Naive thymus-derived CD8-positive, alpha-beta T cell (primary cell): ENCODE measurements at places on chromosomes 1 and 21.

DNA sequence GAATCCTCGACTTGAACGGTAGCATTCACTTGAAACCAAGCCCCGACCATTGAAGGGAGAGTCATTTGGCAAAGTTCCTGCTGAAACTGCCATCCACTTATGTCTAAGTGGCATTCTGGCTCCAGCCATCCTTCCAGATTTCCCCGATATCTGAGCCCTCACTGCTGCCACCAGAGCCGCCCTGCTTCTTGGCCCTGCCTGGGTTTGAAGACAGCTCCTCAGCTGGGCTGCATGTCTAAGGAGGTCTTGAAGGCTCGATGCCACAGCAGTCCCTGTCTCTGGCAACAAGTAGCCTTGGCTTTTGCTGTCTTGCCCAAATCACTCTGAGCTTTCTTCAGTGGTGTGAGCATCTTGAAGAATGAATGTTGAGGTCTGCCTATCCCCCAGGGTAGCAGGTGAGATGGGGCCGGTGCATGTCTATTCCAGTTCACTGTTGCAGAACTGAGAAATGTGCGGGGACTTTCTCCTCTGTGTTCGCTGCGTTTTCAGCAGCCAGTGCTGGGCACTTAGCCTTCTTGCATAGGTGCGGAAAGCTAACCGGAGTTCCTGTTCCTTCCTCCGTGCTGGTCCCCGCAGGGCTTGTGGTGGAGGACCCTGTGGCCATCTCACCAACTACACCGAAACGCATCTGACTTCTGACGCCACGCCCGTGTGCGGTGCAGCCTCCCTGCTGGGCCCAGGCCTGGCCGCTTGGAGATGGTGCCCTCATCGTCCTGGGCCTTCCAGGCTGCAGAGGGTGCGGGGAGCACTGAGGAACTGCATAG, 29.2 kb downstream of the MAN1C1 start:
- peak; percentile 3 for DNase-seq

DNA sequence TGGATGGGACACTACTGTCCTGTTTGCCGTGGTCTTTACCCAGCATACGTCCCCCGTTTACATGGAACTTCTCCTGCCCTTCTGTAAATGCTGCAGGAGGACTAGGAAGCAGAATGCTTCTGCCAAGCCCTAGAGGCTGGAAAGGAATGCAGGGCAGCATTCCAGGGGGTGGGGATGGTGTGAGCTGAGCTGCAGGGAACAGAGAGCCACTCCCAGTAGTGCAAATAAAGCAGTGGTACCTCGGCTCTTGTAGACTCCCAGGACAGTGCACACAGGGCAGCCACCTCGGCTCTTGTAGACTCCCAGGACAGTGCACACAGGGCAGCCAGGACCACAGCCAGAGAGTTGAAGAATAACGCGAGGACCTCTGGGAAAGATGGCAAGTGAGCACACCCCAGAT, 35.4 kb downstream of the PTPRU start:
- no peak for DNase-seq

DNA sequence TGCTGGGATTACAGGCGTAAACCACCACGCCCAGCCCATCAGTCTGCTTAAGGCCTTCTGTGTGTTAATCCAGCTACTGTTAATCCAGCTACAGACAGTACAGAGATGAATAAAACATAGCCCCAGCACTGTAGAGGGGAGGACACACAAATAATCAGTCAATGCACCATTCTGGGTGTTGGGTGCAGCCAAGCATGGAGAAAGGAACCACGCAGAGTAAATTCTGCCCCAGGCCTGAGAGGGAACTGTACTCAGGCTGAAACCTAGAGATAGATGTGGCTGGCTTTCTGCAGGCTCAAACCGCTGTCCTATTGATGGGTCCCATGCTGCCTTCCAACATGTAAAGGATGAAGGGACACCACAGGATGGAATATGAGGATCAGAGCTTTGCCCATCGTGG, 136.8 kb upstream of the IGSF21 start:
- no peak for DNase-seq

- DNase-seq: peak; percentile 7
These were observed 3.5 kb upstream of the KRTAP27-1 start for GRCh38 chr21:30340714-30341573.

DNA sequence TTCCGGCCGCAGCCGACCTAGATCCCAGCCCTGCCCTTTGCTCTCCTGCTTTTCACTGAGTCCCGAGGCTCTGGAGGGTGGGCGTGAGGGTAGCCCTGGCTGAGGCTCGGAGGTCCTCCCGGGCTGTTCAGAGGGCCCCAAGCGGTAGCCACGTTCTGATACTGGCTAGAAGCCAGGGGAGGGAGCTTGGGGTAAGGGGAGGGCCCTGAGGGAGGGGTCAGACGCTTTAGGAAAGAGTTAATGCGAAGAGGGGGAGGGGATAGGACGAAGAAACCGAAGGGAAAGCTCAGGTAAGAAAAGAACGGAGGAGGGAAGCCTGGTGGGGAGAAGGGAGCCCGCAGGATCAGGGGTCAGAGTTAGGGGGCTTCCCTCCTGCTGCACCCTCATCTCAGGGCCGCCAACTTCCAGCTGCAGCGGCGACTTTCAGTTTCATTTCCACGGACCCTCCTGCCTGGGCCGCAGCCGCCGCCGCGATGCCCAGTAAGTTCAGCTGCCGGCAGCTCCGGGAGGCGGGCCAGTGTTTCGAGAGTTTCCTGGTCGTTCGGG, at the start of gene MOV10:
TSS of gene MOV10 (plus strand) at position 220 of the 546 bp plus-strand sequence. CDS start at position 474, 254 bp downstream.
- peak; percentile 58 for DNase-seq

DNA sequence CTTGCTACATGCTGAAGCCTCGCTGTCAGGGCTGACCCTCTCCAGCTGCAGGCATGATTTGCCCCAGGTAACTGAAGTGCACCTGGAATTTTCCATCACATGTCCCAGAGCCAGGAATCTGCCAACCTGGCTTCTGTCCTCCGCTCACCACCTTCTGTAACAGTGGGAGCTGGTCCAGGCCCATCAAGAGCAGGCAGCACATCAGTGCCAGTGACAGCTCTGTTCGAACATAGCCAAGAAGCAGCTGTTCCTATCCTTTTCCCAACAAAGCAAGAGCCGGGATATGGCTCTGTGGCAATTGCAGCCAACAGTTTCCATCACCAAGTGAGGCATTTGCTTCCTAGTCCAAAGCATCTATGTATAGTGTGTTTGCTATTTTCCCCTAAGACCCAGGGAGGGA, 42.2 kb upstream of the KANK4 start:
- DNase-seq: no peak

DNA sequence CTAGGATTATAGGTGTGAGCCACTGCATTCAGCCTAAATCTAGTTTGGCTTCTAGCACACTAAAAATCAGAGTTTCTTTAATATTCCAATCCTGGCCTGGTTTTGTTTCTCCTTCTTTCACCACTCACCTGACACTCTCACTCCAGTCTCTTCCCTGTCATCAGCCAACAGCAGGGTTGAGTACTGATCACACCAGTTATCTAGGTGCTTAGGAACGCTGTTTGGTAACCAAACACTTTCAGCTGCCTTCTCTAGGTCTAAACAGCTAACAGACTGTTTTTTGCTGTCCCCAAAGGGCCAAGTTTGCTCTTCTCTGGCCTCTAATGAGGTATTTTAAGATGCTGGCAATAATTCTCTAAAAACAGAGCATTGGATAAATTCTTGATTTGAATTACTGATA, 17.7 kb upstream of the FRRS1 start:
- DNase-seq: no peak

DNA sequence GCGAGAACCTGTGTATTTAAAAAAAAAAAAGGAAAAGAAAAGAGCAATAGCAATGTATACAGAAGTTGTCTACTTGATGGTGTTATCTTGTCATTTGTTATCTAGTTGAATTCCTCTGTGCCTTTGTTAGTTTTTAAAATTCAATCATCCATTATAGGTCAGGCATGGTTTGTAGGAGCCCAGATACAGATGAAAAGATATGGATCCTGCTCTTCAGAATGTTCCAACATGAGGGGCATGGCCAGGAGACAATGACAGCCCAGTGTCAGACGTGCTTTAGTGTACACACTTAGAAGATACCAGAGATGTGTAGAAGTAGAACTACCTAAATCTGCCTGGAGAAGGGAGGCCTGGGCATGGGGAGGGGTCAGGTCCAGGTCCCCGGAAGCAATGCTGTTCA, 16.6 kb downstream of the MTARC2 start:
- no peak for DNase-seq

GRCh38 chr1:7235871-7236517, 450.7 kb downstream of the CAMTA1 start:
- no peak for DNase-seq

GRCh38 chr1:218526198-218526580, 181.1 kb downstream of the TGFB2 start:
- no peak for DNase-seq

- DNase-seq: no peak
These were observed 639 bp downstream of the IL20 start for GRCh38 chr1:206866062-206866461.

DNA sequence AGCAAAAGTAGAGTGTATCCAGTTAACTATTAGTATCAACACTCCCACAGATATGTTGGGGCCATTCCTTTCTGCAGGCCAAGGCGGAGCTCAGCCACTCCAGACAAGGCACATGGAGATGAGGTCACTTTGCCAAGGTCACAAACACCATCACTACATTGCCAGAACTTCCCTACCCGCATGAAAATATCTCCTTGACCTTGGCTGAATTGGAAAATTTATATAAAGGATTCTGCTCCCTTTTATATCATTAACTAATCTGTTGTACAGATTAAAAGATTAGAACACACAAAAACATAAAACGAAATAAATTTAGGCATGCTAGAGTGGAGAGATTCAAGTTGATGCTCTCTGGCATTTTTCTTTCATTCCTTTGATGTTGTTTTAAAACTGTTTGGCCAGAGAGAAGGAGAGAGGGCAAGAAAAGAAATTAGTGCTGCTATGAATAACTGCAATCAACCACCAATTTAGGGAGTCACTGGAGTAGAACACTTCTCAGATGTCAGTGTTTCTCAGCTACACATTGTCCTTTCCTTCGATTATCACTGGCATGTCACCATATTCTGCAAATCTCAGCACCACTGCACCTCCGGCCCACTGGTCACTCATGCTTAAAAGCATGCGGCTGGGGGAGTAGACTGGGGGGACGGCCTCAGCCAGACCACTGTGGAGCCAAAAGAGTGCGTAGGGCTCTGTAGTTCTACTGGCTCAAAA, 78.7 kb upstream of the ATP1B1 start:
- no peak for DNase-seq

DNA sequence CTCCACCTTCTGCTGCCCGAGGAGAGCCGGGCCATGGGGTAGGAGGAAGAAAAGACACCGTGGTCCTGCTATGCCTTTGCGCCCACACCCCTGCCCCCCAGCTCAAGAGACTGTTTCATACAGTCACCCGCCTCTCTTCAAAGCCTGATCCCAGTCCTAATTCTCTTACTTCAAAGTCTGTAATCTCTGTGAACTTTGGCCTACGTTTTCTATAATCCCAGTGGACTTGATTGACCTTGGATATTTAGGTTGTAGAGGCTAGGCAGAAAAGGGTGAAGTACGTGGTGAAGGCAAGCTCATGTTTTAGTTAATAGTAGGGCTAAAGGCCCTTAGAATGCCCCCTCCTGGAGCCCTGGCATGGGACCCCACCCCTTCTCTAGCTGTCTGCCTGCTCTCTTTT, 28.4 kb downstream of the VPS13D start:
- no peak for DNase-seq

DNA sequence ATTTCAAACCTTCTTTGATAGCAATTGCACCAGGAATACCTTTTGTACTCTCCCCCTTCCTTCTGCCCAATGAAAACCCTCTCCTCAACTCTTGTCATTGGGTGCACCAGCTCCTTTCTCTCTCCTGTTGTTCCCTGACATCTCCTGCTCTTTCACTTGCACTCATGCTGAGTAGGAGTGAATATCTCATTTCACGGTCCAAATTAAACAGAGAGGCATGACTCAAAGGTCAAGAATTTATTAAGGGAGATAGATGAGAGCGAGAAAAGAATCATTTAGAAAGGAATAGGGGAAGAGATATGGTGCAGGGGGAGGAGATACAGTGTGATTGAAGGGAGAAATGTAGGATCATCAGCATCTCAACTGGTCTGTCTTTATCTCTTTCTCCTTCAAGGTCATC, 22.1 kb downstream of the AIM2 start:
- no peak for DNase-seq

- no peak for DNase-seq
These were observed 466.2 kb upstream of the NR5A2 start for GRCh38 chr1:199561334-199561733.

- no peak for DNase-seq
These were observed at the start of gene MNDA for GRCh38 chr1:158830904-158831507. Gene MNDA, plus strand, starts transcription at chr1:158831351. Its CDS starts 10,803 bp downstream, at chr1:158842154.

DNA sequence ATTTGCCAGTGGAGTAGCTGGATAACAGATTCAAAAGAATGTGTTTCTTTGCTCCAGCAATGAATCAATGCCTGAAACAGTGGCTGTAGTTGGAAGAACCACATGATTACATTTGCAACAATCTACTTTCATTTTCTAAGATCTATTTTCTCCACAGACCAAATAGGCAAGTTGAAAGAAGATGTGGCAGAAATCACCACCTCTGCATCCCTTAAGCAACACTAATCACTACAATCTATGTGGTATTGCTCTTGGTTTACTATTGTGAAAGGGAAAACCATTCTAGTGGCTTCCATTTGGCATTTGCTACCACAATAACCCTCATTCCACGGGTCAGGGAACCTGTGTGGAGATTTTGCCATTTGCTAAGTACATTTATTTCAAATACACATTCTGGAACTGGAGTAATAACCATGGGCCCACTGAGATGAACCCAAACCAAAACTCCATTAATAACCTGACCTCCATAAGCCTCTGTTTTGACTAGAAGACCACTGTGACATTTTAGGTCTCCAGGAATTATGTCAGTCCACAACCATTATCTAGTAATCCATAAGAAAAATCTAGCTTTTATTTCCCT, 66.3 kb downstream of the C1orf185 start:
- DNase-seq: no peak

DNA sequence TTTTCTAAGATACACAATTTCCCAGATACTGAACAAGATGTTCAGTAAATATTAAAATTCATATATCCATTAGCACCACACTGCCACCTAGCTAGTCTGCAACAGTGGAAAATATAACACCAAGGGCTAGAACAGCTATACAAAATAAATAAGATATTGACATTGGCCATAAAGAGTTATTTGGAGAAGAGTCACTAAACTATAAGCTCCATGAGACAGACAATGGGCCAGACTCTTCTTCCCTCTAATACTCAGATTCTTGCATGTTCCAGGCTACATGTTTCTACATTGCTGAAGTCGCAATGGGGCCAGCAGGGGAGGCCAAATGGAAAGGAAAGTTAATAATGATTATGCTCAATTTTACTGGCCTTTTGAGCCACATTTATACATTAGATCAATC, 21.5 kb downstream of the SPATA6 start:
- no peak for DNase-seq

GRCh38 chr1:9174243-9174642, 45.3 kb upstream of the GPR157 start:
- DNase-seq: no peak

DNA sequence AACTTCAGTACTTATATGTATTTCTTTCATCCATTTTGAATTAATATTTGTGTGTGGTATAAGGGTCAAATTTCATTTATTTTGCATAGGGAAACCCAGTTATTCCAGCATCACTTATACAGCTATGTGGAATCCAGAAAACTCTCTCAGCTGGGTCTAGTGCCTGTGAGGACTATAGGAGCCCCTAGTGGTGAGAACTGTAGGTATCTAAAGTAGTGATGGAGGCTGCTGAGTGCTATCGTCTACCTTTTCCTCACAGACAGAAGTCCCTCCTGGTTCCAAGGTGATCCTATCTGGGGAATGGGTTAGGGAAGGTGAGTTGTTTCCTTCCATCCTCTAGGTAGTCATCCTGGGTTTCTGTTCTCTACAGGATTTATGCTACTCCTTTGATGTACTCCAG, 352.0 kb upstream of the C1orf87 start:
- DNase-seq: no peak

- no peak for DNase-seq
These were observed 219.3 kb downstream of the KCNJ6 start for GRCh38 chr21:37696936-37697335.

- no peak for DNase-seq
These were observed 2.6 kb upstream of the PDC start for GRCh38 chr1:186463511-186463910.
